ENCODE measurements at places on chromosomes 1 and 21.

- DNase-seq: no peak
These were observed 13.9 kb upstream of the LAX1 start for GRCh38 chr1:203751051-203751450.

DNA sequence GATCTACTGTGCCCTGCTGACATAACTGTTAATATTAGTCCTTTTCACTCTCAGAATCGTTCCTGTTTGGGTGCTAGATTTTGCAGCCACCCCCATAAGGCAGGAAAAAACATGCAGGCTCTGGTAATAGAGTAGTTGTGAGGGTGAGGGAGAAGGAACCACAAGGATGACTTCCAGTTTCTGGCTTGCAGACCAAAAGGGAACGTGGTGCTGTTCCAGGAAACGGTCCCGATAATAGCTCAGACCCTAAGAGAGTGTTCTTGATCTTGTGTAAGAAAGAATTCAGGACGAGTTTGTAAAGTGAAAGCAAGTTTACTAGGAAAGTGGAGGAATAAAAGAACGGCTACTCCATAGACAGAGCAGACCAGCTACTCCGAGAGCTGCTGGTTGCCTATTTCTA, 50.7 kb upstream of the RHOU start:
- DNase-seq: no peak

DNA sequence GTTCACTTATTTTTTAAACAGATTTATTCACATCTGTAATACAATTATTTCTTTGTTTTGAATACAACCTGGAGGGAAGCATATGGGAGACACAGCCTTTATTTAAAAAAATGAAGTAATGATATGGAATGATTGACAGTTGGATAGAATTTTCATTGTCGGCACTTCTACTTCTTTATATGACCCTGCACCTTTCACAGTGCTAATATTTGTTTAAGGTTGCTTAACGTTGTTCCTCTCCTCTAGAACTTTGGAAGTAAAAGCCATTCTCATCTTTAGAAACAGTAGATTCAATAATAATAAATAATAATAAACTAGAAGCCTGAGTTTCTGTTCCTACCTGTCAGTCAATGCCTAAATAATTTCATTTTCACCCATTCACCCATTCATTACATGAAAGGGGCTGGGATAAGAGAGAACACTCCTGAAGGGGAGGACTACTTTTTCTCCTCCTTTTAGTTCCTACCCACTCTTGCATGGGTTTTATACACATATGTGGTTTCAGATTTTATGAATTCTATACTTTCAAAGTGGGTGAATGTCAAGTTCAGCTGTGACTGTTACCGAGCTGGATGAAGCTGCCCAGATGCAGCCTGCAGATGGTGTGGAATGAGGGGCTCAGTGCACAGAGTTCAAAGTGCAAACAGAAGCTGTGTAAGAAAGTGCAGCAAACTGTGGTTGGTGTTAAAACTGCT, 9.4 kb downstream of the RUNX1 start:
- DNase-seq: no peak

GRCh38 chr1:51506537-51506936, 12.5 kb downstream of the EPS15 start:
- peak; percentile 74 for DNase-seq
